ENCODE measurements at places on chromosomes 2 and 18.

DNA sequence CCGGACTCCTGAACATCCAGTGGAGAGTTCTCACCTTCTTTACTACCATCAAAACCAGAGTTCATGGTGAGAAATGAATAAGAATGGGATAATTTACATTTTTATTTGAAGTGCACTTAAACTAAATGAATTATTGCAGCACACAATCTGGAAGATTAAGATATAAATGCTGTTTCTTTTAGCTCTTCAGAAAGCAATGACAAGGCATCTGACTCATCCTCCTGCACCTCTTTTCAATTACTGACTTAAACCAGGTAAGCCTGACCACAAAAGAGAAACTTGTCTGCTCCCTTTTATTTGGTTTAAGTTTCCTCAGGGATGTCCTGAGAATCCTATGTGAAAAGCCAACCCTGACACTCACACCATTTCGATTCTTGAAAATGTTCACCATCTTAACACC is 720 bp upstream of the DSC2 start:
- DNase-seq = no peak

DNA sequence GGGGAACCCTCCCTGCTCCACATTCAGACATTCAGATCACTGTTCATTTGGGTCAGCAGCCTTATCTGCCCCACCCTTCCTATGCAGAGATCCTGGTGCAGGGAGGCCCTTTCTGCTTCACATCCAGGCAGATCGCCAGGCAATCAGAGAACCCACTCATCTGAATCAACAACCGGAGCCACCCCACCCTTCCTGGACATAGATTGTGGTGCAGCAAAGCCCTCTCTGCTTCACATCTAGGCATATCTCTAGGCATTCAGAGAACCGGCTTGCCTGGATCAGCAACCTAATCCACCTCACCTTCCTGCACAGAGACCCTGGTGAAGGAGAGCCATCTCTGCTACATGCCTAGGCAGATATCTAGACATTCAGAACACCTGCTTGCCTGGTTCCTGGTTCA is 184.5 kb upstream of the CNTNAP5 start:
- DNase-seq = no peak

GRCh38 chr2:199458806-199459285 is 1.1 kb upstream of the SATB2 start:
- no peak for DNase-seq

DNA sequence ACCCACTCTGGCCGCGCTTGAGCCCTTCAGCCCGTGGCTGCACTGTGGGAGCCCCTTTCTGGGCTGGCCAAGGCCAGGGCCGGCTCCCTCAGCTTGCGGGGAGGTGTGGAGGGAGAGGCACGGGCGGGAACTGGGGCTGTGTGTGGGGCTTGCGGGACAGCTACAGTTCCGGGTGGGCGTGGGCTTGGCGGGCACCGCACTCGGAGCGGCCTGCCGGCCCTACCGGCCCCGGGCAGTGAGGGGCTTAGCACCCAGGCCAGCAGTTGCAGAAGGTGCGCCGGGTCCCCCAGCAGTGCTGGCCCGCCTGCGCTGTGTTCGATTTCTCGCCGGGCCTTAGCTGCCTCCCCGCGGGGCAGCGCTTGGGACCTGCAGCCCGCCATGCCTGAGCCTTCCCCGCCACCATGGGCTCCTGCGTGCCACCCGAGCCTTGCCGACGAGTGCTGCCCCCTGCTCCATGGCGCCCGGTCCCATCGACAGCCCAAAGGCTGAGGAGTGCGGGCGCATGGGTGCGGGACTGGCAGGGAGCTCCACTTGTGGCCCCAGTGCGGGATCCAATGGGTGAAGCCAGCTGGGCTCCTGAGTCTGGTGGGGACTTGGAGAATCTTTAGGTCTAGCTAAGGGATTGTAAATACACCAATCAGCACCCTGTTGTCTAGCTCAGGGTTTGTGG is 173.7 kb upstream of the FIGN start:
- no peak for DNase-seq

DNA sequence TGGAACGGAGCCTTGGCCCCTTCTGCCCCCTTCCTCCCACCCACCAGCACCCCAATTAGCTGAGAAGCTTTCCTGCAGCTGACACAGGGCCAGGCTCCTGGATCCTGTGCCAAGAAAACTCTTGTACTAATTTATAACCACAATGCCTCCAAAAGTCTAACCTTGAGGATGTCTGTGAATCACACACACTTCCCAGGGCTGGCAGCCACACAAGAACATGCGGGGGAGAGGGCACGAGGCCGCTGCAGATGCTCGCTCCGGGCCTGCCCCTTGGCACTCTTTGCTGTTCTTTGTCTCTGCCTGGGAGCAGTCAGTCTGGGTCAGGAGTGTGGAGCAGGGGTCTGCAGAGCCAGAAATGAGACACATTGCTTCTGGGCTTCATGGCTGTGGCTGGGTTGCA is 62.7 kb upstream of the KIF5C start:
- DNase-seq = no peak

GRCh38 chr18:66708646-66709045 is 104.8 kb upstream of the CDH19 start:
- DNase-seq = no peak

DNA sequence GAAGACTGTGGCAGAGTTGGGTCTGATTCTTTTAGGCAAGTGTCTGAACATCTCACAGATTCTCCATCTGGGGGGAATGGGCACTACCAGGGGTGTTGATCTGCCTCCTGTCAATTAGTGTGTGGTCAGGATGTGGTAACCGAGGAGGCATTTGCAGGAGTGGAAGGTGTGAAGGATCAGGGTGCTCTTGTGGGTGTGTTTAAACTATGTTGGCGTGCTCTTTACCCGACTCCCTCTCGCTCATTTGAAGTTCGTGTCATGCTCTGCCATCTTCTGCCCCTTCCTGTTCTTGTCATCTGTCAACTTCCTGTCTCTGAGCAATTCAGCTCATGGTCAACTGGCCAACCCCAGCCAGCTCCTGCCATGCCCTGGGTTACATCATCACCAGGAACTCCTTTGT is 107.9 kb downstream of the RTN4 start:
- DNase-seq = no peak

- no peak for DNase-seq
Measured at GRCh38 chr2:223829128-223829527, 8.3 kb downstream of the AP1S3 start.

- DNase-seq = no peak
Measured at GRCh38 chr2:65413106-65413505, 19.3 kb downstream of the SPRED2 start.

GRCh38 chr2:100529900-100530299 is 32.9 kb upstream of the PDCL3 start:
- no peak for DNase-seq

- no peak for DNase-seq
Measured at GRCh38 chr2:173860566-173860965, 104.6 kb downstream of the SP3 start.

DNA sequence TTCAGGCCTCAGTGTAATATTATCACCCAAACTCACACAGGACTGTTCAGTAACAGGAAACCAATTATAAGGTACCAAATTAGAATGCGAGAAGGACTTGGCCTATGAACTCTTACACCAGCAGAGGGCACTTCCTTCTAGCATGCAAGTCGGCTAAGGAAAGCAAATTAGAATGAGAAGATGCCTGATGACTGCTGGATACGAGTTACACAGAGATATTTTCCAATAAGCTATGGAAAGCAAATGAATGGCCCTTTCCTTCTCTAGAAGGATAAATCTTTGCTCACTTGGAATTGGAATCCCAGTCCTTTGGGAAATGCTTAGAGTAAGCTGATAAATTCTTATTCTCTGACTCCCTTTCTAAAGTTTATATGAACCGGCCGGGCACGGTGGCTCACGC is 109.8 kb downstream of the AP1S3 start:
- no peak for DNase-seq

DNA sequence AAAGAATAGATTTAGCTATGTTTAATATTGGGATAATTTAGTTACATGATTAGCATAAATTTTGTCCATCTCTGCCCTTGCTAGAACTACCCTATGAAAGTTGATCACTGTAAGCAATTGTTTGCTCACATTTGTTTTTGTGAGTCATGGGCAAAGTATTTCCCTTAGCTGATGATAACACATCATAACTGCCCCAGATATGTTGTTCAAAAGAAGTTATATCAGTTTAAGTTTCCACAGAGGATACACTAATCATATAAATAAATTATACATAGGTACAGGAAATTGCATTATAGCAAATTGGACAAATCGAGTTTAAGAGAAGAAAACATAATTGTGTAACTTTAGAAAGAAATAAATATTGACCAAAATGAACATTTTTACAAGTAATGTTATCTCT is 223.2 kb upstream of the PIK3C3 start:
- DNase-seq = no peak

GRCh38 chr2:42961385-42961811 is 169.0 kb upstream of the HAAO start:
- DNase-seq = no peak

GRCh38 chr2:160737247-160737646 is 243.6 kb upstream of the RBMS1 start:
- no peak for DNase-seq

DNA sequence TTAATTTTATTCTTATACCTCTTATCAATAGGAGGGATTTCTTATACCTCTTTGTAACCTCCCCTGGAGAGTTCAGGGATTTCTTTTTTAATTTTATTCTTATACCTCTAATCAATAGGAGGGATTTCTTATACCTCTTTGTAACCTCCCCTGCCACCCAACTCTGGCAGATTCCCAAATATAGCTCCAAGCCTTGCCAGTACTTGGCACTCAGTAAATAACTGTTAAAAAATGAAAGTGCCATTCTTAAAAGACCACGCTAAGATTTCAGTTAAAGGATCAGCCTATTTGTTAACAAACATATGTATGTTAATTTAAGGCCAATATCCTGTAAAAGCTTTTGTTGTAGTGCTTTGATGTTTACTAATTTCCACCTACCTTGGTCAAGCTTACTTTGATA is 4.8 kb downstream of the RNF149 start:
- DNase-seq = no peak

- no peak for DNase-seq
Measured at GRCh38 chr2:200703127-200703925, 108.4 kb upstream of the BZW1 start.

- DNase-seq = no peak
Measured at GRCh38 chr2:180655842-180656454, 324.5 kb upstream of the UBE2E3 start.

- DNase-seq = no peak
Measured at GRCh38 chr2:136394136-136395060, 276.4 kb upstream of the CXCR4 start.

GRCh38 chr18:23401400-23402347 is 51.4 kb upstream of the RIOK3 start:
- no peak for DNase-seq

DNA sequence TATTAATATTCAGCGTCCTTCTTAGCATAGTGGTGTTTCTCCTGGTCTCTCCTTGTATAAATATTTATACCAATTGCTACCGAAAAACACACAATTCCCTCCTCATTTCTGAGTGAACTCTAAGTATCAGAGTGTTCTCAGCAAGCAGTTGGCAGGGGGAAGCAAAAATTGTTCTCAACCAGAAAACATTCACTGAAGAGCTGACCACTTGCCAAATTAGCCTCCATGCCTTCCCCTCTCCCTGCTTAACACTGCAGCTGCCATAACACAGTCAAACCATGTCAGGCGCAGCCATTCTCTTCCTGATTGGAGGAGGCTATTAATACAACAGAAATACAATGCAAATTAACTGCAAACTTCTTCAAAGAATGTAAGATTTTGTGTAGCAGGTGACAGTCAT is 105.0 kb downstream of the COL6A3 start:
- no peak for DNase-seq

GRCh38 chr2:54189539-54189938 is 66.5 kb downstream of the TSPYL6 start:
- DNase-seq = no peak

GRCh38 chr2:166418853-166419615 is 43.3 kb upstream of the SCN9A start:
- DNase-seq = no peak

DNA sequence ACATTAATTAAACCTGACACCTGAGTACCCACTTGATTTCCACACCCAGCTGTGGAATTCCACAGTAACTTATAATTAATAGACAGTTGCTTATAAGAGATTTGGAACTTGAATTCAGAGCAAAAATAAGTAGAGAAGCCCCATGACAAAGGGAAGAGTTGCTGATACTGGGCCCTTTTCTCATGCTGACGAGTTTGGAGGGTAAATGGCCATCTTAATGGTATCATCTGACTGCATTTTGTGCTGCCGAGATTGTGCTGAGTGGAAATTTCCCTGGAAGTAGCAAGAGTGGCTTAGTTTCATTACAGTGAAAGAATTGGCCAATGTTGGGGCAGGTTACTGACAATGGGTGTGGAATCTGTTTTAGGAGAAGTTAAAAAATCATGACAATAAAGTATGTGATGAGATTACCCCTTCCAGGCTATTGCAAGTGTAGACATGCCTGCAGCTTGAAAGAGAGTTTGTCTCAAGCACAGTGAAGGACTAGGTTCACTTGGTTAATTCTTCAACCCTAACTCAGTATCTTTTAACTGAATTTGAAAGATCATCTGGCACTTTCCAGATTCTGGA is 49.9 kb downstream of the VSNL1 start:
- DNase-seq = no peak

DNA sequence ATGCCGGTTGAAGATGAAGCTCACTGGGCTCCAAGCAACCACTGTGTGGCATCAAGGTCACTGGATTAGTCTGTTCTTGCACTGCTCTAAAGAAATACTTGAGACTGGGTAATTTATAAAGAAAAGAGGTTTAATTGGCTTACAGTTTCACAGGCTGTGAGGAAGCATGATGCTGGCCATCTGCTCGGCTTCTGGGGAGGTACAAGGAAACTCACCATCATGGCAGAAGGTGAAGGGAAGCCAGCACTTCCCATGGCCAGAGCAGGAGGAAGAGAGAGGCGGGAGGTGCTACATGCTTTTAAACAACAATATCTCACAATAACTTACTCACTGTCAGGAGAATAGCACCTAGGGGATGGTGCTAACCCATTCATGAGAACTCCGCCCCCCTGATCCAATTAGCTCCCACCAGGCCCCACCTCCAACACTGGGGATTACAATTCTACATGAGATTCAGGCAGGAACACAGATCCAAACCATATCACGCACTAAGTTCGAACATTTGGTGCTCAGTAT is 109.7 kb upstream of the MGAT5 start:
- DNase-seq = no peak

DNA sequence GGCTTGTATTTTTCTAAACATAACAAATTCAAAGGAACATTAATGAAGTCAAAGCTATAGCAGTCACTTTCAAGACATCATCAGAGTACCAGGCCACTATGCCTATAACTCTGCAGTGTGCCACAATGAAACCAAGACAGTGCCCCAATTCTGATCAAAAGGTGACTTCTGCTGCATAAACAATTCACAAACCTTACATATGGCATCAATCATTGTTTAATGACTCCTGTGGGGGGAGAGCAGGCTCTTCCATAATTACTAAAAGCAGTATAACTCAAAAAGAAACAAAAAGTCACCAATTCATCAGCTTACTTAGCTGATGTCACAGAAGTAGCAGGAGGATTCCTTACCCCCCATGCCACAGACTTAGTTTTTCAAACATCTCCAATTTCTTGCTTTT is 15.5 kb downstream of the LPIN2 start:
- DNase-seq = no peak

- DNase-seq = no peak
Measured at GRCh38 chr2:57776916-57777315, 269.7 kb upstream of the VRK2 start.

Measured in caudate nucleus (tissue), 63 donors.